ENCODE measurements at places on chromosomes 11 and 22.

DNA sequence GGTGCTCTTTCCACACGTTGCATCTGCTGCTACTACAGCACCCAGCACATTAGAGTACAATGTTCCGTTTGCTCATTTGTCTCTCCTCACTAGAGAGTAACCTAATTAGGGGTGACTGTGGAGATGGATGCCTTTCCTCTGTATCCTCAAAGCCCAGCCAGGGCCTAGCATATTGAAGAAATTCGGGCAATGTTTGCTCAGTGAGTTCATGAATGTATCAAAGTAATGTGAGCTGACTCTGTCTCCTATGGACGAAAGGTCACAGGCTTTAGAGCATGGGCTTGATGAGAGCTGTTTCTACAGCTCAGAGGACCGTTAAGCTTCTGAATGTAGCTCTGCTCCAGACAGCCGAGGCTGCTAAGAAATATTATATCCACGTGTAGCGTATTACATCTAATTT, 67.5 kb downstream of the C11orf58 start:
- no peak for DNase-seq

DNA sequence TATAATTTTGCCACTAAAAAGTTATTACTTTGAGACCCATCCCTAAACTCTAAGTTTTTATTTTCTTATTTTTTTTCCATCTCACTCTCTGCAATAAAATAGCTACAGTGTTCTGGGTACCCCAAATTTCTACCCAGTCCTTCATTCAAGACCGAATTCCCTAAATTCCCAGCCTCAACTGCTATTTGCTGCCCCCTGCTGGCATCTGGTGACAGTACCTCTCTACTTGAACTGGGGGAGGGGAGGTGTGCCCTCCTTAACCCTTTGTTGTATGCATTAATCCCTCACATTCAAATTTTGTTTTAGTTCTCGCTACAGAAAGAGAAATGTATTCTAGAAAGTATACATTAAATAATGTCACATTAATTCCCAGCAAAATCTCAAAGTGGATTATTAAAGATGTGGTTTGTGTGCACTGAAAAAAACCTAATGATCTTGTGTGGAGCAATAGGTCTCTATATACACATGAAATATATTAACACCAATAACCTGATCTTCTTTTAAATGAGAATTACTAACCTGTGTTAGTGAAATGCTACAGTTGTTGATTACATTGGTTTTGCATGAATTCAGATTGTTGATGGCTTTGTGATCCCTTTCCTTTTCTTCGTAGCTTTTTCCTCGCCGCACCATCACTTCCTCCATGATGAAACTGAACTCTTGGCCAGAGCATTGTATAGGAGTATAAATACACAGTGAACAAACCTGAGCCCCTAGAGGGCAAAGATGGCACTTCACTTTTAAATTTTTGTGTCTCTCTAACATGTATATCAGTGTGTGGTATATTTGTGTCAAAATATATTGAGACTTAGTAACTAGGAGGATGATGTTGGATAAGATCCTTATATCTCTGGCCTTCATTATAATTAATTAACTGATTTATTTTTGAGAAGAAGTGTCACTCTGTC, 590.0 kb downstream of the METTL15 start:
- DNase-seq: peak; percentile 65

DNA sequence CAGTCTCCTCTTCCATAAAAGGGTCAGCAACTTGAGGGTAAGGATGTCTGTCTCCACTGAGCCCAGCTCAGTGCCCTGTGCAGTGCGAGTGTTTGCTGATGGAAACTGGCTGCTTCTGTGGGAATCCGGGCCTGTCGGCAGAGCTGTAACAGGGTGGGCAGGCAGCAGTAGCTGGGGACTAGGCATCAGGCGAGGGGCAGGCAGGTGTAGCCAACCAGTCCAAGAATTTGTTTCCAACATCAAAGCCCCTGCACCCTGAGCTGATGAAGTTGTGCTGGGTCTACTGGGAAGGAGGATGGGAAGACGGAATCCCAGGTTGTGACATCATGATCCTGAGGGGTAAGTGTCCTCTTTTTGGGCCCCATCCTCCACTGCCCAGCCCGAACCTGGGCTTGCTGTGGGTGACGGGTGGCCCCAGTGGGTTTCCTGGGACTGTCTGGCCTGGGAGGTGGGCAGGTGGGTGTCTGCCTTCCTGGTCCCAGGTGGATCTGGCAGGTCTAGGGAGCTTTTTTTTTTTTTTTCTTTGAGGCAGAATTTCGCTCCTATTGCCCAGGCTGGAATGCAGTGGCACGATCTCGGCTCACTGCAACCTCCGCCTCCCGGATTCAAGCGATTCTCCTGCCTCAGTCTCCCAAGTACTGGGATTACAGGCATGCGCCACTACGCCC, 11.0 kb downstream of the SLC29A2 start:
- no peak for DNase-seq

- no peak for DNase-seq
Observed at GRCh38 chr11:123707206-123707605, 34.3 kb downstream of the ZNF202 start.

DNA sequence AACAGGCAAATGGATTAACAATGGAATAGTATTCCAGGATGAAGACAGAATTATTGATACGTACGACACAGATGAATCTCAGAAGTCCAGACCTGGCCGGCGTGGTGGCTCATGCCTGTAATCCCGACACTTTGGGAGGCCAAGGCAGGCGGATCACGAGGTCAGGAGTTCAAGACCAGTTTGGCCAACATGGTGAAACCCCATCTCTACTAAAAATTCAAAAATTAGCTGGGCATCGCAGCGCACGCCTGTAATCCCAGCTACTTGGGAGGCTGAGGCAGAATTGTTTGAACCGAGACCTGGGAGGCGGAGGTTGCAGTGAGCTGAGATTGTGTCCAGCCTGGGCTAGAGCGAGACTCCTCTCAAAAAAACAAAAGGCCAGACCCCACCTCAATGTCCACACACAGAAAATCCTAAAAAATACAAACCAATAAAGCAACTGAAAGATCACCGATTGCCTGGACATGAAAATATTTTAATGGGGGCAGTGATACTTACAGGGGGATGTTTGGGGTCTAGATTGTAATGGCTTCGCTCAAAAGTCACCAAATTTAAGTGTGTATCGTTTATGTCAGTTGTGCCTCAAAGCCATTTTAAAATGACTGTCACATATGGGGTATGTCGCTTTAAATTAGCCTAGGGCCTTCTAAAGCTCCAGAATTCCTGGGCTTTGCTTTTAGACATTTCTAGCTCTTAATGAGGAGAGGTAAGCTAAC, 3.8 kb downstream of the RPS25 start:
- DNase-seq: no peak

DNA sequence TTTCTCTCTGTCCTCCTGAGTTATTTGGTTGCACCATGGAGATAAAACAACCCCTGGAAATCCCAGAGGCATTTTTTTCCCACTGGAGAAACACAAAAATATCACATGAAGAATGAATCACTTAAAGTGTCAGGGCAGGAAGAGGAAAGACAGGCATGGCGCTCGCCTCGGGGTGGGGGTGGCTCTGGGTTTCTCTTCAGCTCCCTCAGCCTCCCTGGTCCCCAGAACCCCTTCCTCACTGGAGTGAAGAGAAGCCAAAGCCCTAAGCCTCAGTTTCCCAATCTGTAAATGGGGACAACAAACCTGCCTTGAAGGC, 938 bp downstream of the SHISAL1 start:
- no peak for DNase-seq

- DNase-seq: peak; percentile 50
Observed at GRCh38 chr11:83836883-83837654, 550.9 kb upstream of the CCDC90B start.

GRCh38 chr11:65432100-65432650, 9.6 kb downstream of the NEAT1 start:
- DNase-seq: no peak

- DNase-seq: peak; percentile 80
Observed at GRCh38 chr11:117807482-117808327, 10.7 kb upstream of the DSCAML1 start.

GRCh38 chr11:57244911-57245310, 7.9 kb upstream of the APLNR start:
- DNase-seq: no peak

DNA sequence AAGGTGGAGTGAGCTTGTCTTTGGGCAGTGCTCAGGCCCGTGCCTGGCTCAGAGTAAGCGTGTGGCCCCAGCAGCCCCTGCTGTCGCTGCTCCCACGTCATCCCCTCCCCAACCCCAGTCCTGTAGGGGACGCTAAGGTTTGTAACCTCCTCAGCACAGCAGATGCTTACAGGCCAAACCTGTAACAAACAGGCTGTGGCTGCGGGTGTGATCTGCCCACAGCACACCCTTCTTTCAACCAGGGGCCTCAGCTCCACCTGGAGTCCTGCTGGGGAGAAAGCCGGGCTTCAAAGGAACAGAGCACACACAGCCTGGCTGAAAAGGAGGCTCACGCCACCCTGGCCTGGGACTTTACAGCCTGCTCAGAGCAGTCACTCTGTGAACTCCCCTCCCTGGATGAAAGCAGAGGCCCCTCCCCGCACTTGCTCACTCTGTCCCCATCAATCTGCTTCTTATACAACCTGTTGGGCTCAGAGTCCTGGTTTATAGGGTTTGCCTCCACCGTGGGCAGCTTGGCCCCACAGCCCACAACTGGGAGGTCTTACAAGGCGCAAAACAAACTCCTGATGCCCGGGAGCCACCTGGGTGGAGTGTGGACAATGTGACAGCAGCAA, 54.3 kb downstream of the SCUBE1 start:
- DNase-seq: no peak

- DNase-seq: no peak
Observed at GRCh38 chr11:59706518-59707285, 6.9 kb downstream of the OR10V1 start.

- DNase-seq: no peak
Observed at GRCh38 chr22:46753360-46753759, 9.1 kb upstream of the TBC1D22A start.

- no peak for DNase-seq
Observed at GRCh38 chr11:31798057-31798553, 13.0 kb downstream of the PAX6 start.

GRCh38 chr11:83374311-83374710, 88.1 kb upstream of the CCDC90B start:
- no peak for DNase-seq

DNA sequence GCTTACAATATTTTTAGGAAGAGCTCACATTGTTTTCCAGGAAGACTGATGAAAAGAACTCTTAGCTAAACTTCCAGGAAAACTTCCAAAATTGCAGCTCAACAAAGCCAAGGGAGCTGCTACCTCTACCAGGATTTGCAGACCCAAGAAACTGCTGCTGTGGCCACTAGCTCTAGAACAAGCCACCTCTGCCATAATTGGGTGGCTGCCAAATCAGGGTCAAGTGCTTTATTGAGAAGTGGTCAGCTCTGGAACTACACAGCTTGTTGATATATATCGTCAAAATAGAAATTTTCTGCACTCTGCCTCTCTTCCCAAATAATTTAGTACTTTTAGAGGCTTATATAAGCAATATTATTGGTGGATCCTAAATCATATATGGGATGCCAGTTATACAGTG, 371.8 kb upstream of the CHORDC1 start:
- DNase-seq: no peak

GRCh38 chr22:38730411-38730871, 24.7 kb downstream of the GTPBP1 start:
- DNase-seq: no peak

GRCh38 chr22:46942799-46943785, 180.6 kb downstream of the TBC1D22A start:
- DNase-seq: no peak
